ENCODE measurements at places on chromosomes 3 and 15.

- DNase-seq = no peak
Measured at GRCh38 chr3:177729956-177730681, 532.8 kb upstream of the TBL1XR1 start.

DNA sequence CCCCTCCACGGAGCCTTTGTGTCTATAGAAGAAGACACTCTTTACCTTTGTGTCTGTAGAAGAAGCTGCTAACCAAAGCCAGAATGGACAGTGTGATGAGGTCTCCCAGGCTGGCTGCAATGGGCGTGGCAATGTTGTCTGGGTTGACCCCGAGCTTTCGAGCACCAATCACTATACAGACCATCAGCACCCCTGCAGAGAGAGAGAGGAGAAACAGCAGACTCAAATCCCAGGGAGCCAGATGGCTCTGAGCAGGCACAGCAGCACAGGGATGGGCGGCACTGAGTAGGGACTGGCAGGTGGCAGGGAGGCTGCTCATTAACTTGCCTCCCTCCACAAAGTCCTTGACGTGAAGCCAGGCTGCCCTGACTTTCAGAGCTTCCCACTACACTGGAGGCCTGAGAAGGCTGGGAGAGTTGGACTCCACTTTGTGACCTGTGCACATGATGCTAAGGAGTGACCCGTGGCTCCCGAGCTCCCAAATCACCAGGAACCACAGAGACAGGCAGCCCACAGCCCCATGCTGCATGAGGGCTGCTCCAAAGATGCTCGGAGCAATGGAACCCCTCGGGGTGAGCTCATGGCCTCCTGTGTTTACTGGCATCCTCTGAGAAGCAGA lies 53.9 kb downstream of the ROPN1B start:
- DNase-seq = no peak

DNA sequence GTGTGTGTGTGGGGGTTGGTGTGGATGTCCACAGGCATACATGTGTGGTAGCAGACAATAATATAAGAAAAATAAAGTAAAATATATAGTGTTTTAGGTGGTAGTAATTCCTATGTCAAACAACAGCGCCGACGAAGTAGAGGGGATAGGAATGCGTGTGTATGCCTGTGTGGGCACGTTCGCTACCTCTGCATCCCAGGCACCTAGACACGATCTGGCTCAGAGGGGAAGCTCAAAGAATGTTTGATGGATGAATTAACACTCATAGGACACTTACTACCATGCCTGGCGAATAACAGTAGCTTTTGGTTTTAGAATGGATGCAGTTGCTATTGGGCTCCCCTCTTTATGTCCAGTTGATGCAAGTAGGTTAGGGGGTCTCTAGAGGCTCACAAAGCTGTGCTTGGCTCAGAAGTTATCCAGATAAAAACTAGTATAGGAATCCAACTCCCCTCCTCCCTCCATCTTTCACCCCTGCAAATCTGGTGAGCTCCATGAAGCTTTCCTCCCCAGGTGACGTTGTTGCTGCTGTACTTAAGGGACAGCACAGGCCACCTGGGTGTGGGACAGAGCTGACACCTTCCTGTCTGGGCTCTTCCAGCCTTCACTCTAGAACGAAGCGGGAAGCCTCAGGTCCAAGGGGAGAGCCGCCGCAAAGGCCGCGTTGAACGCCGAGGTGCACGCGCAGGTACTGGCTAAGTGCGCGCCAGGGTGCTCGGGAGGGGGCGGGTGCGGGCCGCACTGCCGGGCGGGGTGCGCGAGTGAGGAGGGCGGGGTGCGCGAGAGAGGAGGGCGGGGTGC lies 192.6 kb upstream of the LYSMD4 start:
- DNase-seq = peak; percentile 74

- no peak for DNase-seq
Measured at GRCh38 chr15:59376733-59377132, 4.1 kb upstream of the MYO1E start.

- DNase-seq = no peak
Measured at GRCh38 chr3:133799794-133800585, 5.6 kb upstream of the SRPRB start.

DNA sequence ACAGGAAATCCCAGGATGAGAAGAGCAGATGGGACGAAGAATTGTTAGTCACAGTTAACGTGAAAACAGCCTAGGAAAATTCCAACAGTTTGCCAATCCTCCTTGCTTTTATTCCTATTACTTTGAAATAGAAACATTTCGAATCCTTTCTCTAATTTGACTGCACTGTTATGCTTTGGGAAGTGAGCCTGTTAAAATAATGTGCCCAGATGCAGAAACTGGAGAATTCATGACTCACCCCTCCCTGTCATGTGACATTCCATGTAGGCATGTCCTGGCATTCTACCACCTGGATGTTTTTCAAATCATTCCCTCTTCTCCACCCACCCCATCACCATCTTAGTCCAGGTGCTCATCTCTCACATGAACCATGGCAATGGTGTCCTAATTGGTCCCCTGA lies 107.3 kb downstream of the MINAR1 start:
- no peak for DNase-seq

DNA sequence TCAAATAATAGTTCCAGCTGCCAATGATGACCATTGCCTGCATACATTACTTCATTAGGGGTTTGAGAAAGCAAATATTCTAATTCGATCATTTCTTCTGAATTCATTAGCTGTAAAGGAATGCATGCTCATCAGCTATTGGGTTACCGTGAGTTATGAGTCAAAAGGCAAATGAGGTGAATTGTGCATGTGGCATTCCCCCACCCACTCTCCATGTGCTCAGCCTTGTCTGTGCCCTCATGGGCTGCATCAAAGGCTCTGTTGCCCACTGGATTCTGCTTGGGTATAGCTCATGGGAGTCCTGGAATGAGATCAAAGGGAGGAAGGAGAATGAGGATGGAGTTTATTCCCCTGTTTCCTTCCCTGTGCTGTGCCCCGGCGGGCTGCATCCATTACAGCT lies 99.3 kb upstream of the CHRNA7 start:
- no peak for DNase-seq

DNA sequence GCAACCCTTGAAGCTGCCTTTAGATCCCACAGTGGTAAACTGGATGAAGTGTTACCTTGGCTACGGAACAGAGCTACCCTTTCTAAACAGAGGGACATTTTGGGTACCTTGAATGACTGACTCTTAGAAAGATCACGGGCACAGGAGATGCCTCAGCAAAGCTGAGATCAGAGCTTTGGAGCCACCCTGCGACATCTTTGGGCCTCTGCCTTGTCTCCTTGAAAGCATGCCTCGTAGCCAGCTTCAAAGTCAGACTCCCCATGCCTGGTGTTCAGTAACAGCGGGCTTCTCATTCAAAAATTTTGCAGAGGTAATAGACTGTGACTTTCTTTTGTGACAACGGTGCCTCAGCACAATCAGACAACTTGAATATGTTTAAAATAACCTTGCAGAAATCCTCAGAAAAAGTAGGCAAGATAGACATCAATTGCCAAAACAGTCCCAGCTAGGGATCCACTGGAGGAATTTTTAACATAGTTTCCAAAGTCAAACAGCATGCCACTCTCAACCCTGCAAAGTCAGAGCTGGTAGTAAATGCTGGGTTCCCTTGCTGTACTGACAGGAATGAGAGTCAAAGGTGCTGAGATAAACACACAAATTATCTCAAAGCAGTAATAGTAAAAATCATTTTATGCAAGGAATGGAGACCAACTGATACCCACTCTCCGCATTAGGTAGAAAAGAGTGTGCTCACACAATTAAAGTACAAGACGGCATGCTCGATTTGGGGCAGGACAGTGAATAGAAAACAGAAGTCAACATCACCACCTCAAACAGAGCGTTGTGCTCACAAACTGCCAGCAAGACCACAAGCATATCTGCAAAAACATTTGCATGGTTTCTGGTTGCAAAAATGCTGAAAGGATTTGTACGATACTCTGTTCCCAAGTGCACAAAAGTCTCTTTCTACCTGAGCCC lies 82.1 kb downstream of the MYO1E start:
- no peak for DNase-seq

DNA sequence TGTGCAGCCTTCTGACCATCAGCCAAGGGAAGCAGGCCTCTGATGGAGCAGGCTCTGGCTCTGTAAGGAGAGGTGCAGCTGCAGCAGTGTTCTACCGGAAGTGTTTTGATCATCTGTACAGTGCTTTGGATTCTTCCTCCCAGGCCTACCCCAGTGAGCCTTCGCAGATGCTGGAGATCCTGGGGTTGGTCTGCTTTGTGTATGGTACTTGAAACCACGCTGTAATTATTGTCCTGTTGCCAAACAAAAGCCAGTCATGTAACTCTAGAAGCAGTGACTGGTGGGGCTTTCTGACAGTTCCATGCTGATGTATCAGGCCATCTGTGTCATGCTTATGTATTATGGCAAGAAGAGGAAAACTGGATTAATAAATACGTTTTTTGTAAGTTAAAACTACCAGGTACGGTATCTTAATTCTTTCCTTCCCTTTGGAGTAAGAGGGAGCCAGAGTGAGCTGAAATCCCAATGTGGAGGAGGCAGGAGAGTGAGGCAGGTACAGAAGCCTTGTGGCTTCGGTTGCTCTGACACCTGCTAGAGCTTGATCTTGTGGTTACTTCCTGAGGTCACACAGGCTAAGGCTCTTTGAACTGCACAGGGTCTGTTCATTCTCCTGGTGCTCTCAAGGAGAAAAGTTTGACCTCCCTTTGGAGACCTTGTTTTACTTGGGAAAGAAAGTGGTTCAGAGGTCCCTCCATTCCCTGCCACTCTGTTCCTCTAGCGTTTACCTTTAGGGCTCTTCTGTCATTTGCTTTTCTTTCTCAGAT lies 3.7 kb downstream of the TMEM42 start:
- DNase-seq = no peak

GRCh38 chr15:71638876-71639275 lies 171.5 kb upstream of the NR2E3 start:
- no peak for DNase-seq

DNA sequence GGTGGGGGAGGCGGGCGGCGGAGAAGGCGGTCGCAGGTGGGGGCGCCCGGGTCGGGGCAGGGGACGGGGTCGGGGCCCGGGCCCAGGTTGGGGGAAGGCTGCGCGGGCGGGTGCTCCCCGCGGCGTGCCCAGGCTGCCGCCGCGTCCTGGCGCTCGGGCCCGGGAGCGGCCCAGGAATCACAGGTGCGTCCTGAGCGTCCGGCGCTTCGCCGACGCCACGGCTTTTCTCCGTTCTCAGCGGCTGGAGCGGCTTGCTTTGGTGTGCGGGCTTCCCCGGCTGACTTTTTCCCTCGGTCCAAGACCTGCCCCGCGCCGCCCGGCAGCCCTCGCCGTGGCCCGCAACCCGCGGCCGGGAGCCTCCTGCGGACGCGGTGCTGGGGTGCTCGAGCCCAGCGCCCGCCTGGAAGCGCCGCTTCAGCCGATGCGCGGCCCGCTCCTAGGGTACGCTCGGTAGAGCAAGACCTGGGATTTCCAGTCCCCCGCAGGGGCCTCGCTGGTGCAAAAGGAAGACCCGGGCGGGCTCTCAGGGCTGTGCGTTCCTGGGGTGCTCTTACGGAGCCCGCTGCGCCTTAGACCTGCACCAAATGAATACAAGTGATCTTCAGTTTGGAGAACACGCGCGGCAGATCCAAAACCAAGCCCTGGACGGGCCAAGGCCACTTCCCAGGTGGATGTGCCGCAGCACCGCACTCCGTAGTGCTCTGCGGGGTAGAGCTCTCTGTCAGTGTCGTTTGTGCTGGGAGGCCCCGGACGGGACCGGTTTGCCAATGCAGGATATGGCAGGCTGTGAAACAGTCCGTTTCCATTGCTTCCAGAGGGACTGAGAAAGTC lies 639 bp downstream of the NIPA1 start:
- peak; percentile 43 for DNase-seq

DNA sequence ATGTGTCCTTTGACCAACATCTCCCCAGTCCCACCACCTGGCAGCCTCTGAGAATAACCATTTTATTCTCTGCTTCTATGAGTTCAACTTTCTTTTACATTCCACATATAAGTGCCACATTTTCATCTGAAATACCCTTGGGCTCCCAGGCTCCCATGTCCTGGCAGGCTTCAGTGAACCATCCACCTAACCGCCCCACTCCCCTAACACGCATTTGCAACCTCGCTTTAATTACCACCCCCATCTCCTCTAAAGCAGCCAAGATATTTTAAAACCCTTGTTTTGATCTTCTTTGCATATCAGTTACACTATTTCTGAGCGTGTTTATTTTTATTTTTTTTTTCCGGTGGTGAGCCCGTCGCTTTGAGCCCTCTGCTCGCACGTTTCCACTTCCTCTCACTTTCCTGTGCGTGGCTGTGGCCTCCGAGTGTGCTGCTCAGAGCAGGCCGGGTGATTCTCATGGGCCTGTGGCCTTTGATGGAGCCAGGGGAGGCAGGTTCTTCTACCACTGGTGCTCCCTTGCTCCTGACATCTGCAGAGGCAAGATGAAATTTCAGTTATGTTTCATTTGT lies 195.4 kb upstream of the LPP start:
- peak; percentile 88 for DNase-seq

- DNase-seq = no peak
Measured at GRCh38 chr3:72165317-72165716, 380.4 kb upstream of the PROK2 start.

GRCh38 chr15:33126559-33127290 lies 67.8 kb downstream of the FMN1 start:
- no peak for DNase-seq

- no peak for DNase-seq
Measured at GRCh38 chr3:129050556-129051295, 9.9 kb upstream of the GP9 start.

DNA sequence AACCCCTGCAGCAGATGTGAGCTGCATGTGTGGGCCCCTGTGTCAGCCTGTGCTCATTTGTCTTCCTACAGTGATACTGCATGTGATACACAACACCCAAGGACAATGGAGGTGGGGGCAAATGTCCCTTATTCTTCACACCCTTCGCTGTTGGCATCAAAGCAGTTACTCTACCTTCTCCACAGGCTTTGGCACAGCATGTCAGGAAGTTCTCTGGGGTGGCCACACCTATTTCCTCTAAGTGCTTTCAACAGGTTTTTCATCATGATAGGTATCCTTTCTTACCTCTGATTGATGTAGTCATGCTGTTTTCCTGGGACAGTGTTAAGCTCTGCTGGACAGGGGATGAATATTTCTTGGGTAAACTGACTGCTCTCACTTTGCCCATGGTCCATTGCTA lies 29.5 kb downstream of the ZNF662 start:
- DNase-seq = no peak

DNA sequence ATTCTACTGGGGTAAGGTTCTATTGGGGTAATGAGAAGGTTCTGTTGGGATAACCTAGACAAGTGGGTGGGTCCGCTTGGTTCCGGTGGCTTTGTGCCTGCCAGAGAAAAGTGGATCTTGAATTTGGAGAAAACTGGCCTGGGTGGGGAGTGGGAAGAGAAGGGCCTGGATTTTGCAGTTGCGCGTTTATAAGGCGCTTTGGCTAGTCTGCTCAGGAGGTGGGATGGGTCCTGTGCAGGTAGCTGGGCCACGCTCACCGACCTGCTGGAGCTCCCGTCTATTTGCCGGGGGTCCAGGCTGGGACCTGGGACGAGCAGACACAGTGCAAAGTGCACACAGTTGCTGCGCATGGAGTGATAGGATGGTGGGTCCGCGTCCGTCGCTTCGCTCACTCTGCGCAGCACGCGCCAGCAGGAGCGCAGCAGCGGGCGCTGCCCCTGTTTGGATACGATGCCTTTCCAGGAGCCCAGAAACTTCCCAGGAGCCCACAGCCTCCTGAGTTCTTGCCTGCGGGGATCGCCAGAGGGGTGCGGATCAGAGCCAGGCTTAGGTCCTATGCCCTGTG lies 1.3 kb upstream of the AP3B2 start:
- DNase-seq = no peak

GRCh38 chr3:71160785-71161546 lies 422.6 kb downstream of the FOXP1 start:
- DNase-seq = no peak

Data from T-helper 2 cell (primary cell).